ENCODE measurements at places on chromosomes 16 and 17. TPM values are rescaled to one million over a fixed set of nuclear protein-coding genes. Genes with fewer than 3 reads are reported as not detected.
A peak's percentile ranks its signal among the peaks of the same experiment; 100 is the strongest.

NECAB2 gene
- 0.68 TPM for total RNA-seq

- DNase-seq, result no peak
These were observed 11.9 kb downstream of the CEP20 start for GRCh38 chr16:15876503-15876902.

GRCh38 chr16:70151391-70151790 lies 22.2 kb upstream of the CLEC18C start:
- no peak for DNase-seq

GALK1 gene
- 41.1 TPM for total RNA-seq

GAST gene
- not detected for total RNA-seq

DNA sequence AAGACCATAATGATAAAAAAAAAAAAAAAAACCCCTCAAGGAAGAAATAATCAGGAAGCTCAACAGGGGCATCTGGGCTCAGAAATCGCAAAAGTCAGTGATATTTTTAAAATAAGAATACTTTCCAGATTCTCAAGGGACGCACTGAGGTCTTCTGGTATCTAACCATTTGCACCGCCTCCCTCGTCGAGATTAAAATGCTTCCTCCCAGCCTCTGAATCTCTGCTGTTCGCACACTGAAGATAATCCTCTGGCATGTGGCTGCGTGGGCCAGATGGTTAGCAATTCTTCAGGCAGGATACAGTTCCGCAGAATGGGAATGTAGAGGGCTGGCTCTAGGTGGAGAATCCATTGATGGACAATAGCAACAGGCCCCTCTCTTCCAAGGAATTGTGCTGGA lies 211.7 kb upstream of the CDH5 start:
- no peak for DNase-seq

DNA sequence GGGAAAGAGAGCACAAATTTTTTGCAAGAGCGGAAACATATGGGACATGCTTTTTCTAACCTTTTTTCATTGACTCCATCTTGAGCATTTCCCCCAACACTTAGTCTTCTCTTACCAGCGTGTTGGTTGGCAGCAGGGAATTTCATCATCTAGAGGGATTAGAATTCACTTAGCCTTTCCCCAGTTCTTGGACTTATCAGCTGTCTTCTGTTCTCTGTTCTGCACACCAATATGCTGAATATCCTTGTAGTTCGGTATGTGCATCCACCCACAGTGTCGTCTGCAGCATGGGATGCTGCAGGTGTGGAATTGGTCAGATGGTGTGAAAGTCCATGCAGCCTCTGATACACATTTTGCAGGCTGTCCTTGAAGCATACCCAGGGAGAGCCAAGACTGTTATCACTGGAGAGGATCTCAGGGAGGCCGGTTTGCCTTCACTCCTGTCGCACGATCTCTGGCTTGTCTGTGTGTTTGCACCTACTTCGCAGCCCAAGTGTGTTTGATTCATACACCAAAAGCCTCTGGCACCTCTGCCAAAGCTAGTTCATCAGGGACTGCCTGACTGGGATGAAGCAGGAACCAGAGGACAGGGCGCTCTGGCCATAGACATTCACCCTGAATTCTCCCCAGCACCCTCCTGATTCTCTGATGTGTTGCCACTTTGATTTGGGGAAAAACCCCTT lies 93.3 kb downstream of the SOCS1 start:
- no peak for DNase-seq

DNA sequence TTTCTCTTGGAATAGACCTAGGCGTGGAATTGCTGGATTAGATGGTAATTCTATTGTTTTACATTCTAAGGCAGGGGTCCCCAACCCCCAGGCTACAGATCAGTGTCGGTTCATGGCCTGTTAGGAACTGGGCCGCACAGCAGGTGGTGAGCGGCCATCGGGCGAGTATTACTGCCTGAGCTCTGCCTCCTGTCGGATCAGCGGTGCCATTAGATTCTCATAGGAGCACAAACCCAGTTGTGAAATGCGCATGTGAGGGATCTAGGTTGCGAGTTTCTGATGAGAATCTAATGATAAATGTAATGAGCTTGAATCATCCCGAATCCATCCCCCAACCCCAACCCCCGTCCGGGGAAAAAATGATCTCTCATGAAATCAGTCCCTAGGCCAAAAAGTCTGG lies 23.0 kb downstream of the NLRC5 start:
- peak; percentile 12 for DNase-seq

DNA sequence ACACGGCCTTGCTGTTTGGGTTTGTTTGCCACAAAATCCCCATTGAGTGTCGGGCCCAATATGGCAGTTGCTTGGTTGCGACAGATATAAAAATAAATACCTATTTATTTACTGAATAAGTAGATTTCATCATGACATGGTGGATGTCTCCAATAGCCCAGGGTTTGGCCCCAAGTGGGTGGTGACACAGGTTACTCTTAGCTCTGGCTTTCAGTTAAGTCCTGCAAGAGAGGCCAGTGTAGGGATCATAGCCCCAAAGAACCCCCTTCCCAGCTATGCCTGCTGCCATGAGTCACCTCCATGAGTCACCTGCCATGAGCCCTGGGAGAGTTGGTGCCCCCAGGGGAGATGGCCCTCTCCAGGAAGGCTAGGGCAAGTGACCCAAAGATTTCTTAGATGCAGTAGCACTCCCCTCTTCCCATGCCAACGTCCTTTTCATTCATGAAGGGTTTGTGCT lies 78.7 kb upstream of the LGALS9 start:
- peak; percentile 83 for DNase-seq

GRCh38 chr16:82582975-82583374 lies 43.8 kb upstream of the CDH13 start:
- no peak for DNase-seq

- no peak for DNase-seq
These were observed 9.0 kb downstream of the STAT5B start for GRCh38 chr17:42266918-42267766.
